ENCODE measurements at places on chromosomes 1 and 21.

DNA sequence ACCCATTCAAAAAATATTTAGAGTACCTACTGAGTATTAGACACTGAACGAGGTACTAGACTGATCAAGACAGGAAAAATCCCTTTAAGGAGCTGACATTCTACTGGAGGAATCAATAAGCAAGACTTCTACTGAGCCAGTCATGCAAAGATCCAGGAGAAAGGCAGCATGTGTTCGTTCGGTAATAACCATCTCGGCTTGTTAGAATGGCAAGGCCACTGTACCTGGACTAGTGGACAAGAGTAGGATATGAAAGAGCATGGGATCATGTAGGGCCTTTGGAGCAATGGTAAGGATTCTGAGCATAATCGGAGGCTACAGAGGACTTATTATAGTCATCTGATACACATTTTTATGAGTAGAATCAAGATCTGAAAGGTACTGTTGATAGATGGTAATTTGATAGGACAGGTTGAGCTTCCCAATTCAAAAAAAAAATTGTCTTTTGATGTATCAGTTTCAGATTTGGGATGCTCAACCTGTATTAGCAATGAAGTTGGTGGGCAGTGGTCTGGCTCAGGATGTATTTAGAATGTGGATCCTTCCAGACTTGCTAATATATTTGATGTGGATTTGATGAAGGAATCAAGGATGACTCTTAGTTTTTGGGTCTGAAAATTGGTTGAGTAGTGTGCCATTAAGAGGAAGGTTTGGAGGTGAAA is 2.3 kb downstream of the COX20 start:
- DNase-seq: no peak

- no peak for DNase-seq
Observed at GRCh38 chr1:117232531-117232930, 21.8 kb upstream of the VTCN1 start.

DNA sequence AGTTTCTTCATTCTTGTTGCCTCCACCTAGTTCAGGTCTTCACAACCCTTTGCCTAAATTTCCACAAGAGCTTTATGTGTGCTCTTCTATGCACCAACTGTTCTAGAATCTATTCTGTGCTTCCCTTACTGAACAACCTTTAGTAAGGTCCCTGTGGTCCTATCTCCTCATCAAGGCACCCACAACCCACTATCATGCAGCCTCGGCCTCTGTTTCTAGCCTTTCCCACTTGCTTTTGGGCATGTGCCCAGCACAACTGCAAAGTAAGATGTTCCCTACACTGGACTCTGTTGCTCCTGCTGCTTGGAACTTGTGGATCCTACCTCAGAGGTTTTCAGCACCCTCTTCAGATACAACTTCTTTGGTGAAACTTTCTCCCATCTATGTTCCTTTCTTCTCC is 2.4 kb upstream of the IER5 start:
- no peak for DNase-seq

- DNase-seq: no peak
Observed at GRCh38 chr21:39852021-39852721, 15.1 kb upstream of the PCP4 start.

- no peak for DNase-seq
Observed at GRCh38 chr1:90768098-90768497, 51.0 kb upstream of the BARHL2 start.

DNA sequence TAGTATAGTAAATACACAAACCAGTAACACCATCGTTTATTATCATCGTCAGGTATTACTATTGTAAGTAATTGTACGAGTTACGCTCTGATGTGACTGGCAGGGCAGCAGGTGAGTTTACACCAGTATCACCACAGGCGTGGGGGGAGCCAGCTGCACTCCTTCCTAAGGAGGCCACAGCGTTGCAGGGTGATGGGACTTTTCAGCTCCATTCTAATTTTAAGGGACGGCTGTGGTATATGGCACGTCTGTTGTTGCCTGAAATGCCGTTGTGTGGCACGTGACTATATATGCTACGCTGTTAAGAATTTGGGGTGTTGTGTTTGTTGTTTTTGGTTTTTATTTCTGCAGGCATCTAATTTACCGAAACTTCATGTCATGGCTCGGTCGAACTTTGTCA is 164.8 kb upstream of the COL6A1 start:
- DNase-seq: no peak

GRCh38 chr1:61539720-61540462 is 185.1 kb downstream of the TM2D1 start:
- no peak for DNase-seq

GRCh38 chr21:22120616-22121266 is 1122.5 kb downstream of the NCAM2 start:
- no peak for DNase-seq

DNA sequence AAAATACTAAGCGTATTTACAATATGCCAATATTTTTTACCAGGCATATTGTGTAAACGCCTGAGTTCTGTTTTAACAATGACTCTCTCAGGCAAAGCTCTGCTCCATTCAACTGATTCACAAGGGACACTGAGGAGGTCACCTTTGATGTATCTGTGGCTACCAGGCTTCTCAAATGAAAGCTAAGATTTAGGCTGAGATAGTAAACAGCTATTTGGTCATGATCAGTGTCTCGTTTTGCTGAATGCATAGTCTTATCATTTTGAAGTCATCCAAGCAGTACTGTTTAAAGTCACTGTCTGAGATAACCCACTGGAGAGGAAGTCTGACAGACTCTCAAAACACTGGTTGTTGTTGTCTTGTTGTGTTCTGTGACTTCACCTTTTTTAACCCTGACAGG is 13.7 kb upstream of the PLPPR5 start:
- DNase-seq: no peak

GRCh38 chr21:23541571-23541970 is 2065.7 kb downstream of the MRPL39 start:
- DNase-seq: no peak

DNA sequence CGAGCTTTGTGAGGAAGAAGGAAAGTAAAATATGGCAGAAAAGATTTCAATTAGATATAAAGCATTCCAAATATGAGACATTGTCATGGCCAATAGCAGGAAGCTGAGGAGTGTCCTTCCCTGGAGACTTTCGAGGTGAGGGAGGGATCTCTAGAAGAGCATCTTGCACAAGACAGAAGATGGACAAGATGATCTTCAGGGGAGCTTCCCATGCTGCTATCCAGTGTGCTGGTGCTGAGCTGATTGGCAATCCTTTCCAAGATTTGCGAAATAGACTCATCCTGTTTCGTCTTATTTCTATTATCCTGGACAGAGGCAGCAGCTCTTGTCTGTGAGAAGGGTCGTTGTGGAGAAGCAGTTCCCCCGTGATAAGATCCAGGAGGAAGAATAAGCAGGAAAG is 342.0 kb upstream of the CAMK1G start:
- DNase-seq: no peak
